ENCODE measurements at places on chromosomes 16 and 17.

- no peak for DNase-seq
These were observed 179.6 kb downstream of the CCT6B start for GRCh38 chr17:34781571-34782108.

GRCh38 chr17:39709998-39710964 is 10.4 kb downstream of the ERBB2 start:
- DNase-seq = no peak

DNA sequence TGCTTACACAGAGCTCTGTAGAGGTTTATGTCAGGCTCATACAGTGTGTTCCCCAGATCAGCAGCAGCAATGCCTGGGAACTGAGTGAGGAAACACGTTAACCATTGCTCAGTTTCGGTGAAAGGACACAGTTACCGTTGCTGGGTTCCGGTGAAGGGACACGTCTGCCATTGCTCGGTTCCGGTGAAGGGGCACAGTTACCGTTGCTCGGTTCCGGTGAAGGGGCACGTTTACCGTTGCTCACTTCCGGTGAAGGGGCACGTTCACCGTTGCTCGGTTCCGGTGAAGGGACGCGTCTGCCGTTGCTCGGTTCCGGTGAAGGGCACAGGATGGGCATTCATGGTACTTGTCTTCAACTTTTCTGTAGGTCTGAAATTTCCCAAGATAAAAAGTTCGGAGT is 81.7 kb downstream of the MRM3 start:
- DNase-seq = no peak

- no peak for DNase-seq
These were observed 88.6 kb downstream of the CYTH1 start for GRCh38 chr17:78693346-78694083.

- DNase-seq = no peak
These were observed 452.8 kb downstream of the SLC39A11 start for GRCh38 chr17:72639711-72640110.

DNA sequence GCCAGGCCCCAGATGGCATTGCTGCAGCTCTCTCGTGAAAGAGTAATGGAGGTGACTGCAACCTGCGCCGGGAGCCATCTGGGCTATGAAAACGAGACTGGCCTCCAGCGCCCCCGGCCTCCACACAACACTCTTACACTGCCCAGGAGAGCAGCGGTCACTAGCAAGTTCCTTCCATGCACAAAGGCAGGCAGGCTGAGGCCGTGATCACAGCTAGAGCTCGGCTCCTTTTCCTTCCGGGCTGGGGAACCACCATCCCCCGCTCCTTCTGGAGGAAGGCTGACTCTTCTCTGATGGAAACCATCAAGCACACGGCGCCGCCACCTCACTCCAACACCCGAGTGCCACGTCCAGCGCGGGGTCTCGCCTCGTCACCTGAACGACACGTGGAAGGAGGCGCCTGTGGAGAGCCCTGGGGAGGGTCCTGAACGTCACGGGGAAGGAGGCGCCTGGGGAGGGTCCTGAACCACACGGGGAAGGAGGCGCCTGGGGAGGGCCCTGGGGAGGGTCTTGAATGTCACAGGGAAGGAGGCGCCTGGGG is 61.9 kb downstream of the KLHDC4 start:
- DNase-seq = no peak

DNA sequence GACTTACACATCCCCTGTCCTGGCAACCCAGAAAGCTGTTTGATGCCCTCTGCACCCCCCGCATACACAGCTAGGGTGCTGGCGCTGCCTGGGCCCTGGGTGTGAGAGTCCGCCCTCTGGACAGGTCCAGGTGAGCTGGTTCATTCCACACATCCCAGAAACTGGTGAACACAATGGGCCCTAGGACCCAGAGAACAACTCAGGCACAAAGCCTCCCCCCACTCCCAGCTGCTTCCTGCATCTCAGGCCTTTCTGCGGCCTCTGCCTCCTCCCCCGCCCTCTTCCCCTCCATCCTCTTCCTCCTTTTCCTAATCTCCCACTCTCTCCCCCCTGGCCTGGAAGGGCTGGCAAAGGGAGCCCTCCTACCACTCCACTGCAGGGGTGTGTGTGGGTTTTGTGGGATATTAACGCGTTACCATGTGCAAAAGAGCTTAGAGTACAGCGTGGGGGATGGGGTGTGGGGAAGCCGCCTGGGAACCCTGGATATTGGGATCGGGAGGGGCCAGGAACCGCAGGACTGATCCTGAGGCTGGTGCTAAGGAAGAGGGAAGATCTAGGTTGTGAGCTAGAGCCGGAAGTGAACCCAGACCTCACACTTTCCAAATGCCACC is 1.6 kb upstream of the PPP1R9B start:
- DNase-seq = peak; percentile 70

- DNase-seq = no peak
These were observed 615.6 kb upstream of the SOX9 start for GRCh38 chr17:71505200-71505599.
